CD4-positive, alpha-beta T cell treated with Interleukin-17A for 4 hours (primary cell): ENCODE measurements at places on chromosomes 16 and 17.

DNA sequence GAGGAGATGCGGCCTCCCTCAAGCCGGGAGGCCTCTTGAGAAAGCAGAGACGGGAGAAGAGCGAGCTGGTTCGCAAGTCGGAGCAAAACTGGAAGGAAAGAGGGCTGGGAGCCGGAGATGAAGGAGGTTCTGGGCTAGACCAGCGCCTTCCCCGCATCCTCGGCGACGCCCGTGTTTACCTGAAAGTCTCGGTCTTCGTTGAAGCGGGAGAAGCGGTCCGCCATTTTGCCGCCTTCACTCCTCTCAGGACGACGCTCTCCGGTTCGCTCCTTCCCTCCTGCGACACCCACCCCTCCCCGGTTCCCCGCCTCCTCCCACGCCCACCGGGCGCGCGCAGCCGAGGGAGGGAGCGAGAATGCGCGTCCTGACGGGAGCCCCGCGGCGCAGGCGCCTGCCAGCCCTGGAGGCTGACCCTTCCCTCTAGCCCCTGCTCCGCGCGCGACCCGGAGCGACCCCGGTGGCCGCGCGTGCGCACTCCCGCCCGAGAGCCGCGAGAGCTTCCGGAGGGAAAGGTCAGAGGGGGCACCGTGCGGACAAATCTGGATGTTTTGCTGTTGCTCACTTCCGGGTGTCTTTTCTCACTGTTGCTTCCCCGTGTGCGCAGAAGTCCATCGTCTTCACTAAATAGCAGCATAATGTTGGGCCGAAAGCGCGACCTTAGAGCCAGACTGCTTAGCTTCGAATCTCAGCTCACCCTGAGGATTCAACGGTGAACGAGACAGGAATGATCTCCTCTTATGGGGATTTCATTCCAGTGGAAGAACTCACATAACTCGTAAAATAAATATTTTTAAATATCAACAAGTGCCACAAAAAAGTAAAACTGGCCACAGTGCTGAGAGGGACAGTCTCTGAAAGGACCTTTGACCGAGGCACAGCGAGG lies at the start of gene GPATCH8:
TSS of gene GPATCH8 (minus strand) at position 260 of the 883 bp plus-strand sequence. CDS start at position 224, 36 bp downstream.
- peak; percentile 95 for DNase-seq

GRCh38 chr17:42025936-42026335 lies 6.0 kb downstream of the NKIRAS2 start:
- DNase-seq = no peak

- DNase-seq = peak; percentile 88
Observed at GRCh38 chr16:31700530-31701388, 172.8 kb upstream of the ZNF267 start.

- DNase-seq = no peak
Observed at GRCh38 chr16:50881331-50881830, 139.5 kb downstream of the CYLD start.

DNA sequence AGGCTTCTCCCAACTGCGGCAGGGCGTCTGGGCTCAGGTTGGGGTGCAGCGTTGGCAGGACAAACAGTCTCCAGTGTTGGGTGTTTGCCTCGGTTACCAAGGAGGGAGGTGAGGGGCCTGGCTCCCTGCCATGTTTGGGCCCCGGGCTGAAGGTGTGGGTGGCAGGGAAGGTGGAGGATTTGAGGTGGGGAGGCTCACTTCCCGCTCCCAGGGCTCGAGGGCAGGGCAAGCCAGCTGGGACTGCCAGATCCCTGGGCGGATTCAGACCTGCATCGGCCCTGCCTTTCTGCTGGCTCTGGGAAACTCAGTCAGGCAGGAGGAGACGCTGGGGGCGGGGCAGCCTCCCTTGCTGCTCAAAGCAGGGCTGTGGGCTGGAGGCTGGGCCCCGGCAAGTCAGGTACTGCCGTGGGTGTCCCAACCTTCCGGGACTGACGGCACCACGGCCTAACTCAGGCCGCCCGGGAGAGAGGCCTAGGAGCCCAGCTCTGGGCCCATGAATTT lies 31.3 kb upstream of the KRT17 start:
- no peak for DNase-seq

GRCh38 chr17:81094509-81095382 lies 59.8 kb downstream of the BAIAP2 start:
- peak; percentile 91 for DNase-seq

DNA sequence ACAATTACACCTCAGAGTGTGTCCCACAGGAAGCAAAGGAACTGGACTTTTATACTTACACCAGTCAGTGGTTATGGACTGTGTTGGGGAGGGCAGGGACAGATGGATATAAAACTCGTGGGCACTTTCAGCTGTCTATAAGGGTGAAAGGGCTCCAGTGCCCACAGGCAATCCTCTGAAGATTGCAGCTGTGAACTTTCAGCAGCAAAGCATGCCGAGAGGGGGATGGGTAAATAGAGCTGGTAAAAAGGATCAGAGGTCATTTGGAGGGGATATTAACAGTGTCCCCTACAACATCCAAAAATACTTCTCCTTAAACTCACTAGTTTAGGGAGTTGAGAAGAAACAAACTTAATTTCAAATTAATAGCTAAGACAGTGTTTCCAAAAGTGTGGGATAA lies 13.3 kb upstream of the RFWD3 start:
- no peak for DNase-seq

GRCh38 chr17:81609541-81610311 lies 27.2 kb downstream of the NPLOC4 start:
- no peak for DNase-seq

DNA sequence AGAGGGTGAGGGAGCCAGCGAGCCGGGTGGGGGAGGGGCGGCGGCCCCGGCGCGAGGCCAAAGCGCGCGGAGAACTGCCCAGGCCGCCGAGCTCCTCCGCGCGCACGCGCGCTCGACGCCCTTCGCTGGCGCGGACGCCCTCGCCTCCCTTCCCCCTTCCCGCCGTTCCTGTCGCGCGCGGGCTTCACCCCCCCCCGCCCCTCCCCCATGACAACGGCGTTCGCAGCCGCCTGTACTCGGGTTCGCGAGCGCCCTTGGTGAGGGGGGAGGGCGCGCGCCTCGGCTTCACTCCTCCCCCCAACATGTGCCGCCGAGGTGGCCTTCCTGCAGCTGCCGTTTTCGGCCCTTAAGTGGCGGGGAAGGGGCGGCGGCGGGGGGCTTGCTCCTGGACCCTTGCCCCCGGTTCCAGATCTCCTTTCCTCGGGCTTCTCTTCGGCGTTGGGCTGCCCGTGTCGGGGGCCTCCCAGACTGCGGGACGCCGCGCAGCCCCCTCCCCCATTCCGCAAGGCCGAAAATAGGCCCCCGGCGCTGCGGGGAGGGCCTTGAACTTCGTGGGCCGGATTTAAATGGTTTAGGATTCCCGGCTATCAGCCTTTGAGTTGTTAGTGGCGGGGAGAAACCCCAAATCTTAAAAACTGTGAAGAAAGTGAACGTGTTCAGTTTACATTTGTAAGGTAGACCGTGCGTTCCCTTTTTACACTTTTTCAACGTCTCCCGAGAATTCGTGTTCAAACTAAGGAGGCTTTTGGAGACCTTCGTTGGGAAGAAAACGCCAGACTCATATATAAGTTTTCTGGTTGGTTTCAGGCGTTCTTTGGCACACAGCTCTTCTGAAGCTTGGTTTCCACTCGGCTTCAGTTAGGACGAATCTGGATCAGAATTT lies 653 bp downstream of the SRRM2 start:
- peak; percentile 69 for DNase-seq

GRCh38 chr17:77188084-77189066 lies 47.6 kb downstream of the SEC14L1 start:
- peak; percentile 14 for DNase-seq

DNA sequence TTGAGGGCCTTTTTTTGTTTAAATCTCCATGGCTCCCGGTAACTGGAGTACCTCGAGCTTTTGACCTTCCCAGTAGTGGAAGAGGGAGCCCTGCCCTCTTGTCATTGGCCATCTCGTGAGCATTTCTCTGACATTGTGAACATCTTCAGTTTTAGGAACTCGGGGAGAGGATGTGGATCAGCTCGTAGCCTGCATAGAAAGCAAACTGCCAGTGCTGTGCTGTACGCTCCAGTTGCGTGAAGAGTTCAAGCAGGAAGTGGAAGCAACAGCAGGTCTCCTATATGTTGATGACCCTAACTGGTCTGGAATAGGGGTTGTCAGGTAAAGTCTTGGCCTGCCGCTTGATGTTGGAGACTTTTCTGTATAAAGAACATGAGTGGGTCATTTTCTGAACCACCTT lies 24.3 kb downstream of the NTAN1 start:
- DNase-seq = no peak

DNA sequence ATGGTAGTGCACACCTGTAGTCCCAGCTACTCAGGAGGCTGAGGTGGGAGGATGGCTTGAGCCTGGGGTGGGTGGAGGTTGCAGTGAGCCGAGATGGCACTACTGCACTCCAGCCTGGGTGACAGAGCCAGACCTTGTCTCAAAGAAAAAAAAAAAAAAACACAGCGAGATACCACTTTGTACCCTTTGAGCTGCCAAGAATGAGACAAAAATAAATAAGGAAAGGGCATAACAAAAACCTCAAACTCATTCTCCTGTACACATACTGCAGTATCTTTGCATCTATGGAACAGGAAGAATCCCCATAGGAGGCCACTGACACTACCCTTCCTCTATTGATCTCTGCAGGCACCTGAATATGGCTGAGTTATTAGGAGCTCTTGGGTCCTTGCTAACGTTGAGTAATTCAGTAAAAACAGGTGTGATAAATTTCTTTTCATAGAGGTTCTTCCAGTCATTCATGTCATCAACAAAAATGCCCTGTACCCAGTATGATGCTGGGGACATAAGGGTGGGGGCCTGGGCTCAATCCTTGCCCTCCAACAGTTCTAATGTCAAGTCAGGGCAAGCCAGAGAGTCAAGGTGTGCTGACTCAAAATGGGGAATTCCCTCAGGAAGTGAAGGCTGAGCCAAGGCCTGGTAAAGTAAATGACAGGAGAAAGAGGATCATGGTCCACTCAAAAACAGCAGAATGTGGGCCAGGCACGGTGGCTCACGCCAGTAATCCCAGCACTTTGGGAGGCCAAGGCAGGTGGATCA lies 26.9 kb downstream of the RANBP10 start:
- no peak for DNase-seq

GRCh38 chr17:60539807-60540206 lies 13.8 kb upstream of the APPBP2 start:
- DNase-seq = no peak

- no peak for DNase-seq
Observed at GRCh38 chr16:85648070-85648714, 35.1 kb downstream of the GSE1 start.

DNA sequence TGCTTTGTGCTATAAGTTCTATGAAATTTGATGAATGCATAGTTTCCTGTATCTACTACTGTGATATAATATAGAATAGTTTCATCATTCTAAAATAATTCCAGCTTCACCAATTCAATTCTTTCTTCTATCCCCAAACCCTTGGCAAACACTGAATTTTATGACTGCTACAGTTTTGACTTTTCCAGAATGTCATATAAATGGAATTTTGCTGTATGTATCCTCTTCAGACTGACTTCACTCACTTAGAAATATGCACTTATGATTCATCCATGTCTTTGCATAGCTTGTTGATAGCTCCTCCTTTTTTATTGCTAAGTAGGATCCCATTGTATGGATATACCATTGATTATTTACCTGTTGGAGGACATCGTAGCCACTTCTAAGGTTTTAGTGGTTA lies 89.1 kb upstream of the HS3ST3A1 start:
- no peak for DNase-seq

DNA sequence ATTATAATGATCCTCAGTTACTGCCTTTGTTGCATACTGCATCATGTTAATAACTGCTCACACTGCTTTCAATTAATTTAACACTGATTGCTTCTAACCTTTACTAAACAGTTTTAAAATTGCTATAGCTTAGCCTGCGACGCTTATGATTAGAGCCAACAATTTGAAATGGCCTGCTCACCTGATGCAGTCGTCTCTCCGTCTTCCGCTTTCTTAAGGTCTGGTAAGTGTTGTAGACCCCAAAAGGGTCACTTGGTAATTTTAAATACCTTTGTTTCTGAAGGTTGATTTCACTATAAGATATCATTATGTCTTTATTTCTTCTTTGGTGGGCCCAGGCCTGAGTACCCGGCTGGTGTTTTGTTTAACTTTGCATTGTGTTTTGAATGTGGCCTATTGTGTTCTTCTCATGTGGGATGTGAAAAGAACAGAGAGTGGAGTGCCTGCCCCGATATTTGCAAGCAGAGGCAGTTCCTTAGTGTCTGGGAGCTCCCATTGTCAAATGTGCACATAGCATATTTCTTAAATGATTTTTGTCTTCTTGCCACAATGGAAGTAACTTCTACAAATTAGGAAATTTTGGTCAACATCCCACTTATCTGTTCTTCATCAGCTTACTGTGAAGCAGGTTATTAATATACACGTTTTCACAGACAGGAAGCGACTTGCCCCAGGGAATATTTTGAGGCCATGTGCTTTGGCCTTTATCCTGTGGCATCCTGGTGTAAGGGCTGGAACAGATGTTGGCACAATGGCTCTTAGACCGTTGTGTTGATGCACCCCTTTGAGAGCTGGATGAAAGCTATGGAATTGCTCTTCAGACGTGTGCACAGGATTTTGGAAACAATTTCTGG lies 2.9 kb downstream of the PHKB start:
- DNase-seq = no peak

- DNase-seq = no peak
Observed at GRCh38 chr16:78669994-78670393, 570.5 kb downstream of the WWOX start.

DNA sequence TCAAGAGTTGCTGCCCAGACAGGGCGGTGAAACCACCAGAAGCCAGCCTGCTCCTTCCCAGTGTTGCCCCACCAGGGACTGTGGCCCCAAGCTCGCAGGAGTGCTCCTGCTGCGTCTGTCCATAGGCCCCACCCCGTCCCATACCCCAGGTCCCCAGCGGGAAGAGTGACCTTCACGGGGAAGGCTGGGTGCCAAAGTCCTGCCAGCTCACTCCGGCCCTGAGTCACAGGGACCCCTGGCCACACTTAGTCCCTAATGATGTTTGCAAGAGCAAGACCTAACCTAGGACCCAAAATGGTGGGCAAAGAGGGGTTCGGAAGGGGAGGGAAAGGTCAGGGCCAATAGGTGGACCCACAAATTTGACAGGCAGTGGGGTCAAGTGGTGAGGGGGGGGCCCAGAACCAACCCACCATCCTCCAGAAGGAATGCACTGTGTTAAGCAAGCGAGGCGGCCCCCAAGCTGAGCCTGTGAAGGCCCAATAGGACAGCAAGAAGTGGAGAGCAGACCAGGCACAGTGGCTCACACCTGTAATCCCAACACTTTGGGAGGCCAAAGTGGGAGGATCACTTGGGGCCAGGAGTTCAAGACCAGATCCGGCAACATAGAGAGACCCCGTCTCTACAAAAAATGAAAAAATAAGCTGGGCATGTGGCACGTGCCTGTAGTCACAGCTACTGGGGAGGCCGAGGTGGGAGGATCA lies 3.3 kb downstream of the DOK4 start:
- no peak for DNase-seq

DNA sequence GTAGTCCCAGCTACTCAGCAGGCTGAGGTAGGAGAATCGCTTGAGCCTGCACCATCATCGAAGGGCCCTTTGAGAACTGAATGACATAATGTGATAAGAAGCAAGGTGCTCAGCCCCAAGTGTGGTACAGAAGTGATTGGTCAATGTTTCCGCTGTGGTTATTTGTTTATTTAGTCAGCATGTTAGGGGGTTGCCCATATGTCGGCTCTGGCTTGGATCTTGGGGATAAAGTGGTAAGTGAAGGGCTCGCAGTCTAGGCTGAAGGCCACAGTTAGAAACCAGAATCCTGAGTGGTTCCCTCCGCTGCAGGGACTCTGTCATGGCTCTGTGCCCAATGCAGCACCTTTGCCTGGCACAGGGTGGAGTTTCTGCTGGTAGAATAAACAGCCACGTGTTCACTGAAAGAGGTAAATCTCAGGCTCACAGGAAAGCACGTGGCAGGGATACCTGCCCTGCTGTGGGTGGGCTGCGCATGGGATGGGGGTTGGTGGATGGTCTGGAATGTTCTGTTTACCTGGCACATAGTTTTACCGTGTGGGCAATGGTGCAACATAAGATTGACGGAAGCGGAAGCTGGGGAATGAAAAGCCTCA lies 35.4 kb downstream of the SYT17 start:
- no peak for DNase-seq
